ENCODE measurements at places on chromosomes 5 and 9. TPM values are rescaled to one million over a fixed set of nuclear protein-coding genes. Genes with fewer than 3 reads are reported as not detected.

DNA sequence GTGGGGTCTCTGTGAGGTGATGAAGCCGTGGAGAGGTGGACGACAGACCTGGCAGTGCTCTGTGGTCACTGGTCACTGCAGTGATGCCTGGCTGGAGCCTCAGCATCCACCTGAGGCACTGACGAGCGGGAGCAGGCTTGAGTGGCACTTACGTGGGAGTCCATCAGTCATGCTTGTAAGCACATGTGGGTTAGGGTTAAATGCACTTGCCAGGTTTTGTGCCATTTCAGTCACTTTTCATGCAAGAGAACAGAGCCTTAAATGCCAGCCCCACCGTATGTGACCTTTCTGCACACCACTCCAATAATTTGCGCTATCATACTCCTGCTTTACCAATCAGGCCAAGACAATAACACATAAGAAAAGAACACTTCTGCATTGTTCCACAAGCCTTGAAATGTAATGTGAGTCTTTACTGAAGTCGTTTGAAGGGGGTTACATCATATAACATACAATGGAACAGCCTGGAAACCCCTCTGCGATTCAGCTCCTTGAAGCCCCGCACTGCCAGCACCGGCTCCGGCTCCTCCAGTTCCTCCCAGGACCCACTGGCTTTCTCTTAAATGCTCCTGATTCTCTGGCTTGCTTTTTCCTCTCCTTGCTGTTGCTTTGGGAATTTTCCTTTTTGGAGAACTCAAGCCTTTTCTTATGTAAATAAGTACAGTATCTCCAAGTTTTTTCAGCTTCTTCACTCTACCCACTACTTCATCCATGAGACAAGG lies 59.4 kb upstream of the CTXN3 start:
- H3K27ac ChIP-seq, result no peak overlapping the region
- no peak for DNase-seq
- no peaks in the 10 kb centered on the region for H3K27me3 ChIP-seq
- H3K4me3 ChIP-seq, result no peak overlapping the region
- H3K36me3 ChIP-seq, result no peaks in the 10 kb centered on the region
- H3K4me1 ChIP-seq, result no peaks in the 10 kb centered on the region

GRCh38 chr5:75616371-75616881 lies 5.2 kb downstream of the ANKDD1B start:
- H3K4me1 ChIP-seq, result peaks cover 5% of the 10 kb centered on the region
- no peak overlapping the region for H3K4me3 ChIP-seq
- no peak for DNase-seq
- no peak overlapping the region for H3K27ac ChIP-seq
- no peaks in the 10 kb centered on the region for H3K36me3 ChIP-seq

DNA sequence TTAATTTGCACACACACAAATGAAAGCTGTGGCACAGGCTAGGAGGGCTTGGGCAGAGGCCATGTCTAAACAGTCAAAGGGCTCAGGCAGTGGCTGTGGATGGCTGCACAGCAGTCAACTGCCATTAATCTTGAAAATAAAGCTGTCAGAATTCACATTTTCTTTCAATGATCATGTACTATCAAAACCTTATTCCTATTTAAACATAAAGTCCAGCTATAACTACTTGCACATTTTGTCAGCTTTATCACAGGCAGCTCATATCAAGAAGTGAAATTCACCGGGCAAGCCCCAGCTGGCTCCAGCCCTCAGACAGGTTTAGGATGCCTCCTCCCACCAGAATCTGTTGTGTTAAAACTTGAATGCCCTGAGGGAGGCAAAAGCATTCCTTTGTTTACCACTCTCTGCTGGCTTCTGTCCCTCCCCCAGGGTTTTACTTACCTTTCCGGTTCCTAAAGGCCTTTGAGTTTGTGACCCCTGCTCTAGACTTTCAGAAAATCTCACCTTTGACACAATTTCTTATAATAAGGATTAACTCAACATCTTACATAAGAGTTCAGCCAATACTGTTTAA lies 54.9 kb upstream of the GRAMD2B start:
- DNase-seq, result no peak
- H3K4me1 ChIP-seq, result no peaks in the 10 kb centered on the region
- H3K27me3 ChIP-seq, result no peaks in the 10 kb centered on the region

DNA sequence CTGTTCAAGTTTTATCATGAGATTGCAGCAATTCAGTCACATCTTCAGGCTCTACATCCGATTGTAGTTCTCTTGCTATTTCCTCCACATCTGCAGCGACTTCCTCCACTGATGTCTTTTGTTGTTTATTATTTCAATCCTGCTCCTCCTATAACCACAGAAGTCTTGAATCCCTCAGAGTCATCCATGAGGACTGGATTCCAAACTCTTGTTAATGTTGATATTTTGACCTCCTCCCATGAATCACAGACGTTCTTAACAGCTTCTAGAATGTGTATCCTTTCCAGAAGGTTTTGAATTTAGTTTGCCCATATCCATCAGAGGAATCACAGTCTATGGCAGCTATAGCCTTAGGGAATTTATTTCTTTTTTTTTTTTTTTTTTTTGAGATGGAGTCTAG lies 3.6 kb downstream of the FBXO38 start:
- H3K36me3 ChIP-seq, result no peaks in the 10 kb centered on the region
- H3K4me3 ChIP-seq, result no peak overlapping the region
- H3K27me3 ChIP-seq, result no peaks in the 10 kb centered on the region
- H3K4me1 ChIP-seq, result peaks cover 15% of the 10 kb centered on the region
- no peak overlapping the region for H3K27ac ChIP-seq

DNA sequence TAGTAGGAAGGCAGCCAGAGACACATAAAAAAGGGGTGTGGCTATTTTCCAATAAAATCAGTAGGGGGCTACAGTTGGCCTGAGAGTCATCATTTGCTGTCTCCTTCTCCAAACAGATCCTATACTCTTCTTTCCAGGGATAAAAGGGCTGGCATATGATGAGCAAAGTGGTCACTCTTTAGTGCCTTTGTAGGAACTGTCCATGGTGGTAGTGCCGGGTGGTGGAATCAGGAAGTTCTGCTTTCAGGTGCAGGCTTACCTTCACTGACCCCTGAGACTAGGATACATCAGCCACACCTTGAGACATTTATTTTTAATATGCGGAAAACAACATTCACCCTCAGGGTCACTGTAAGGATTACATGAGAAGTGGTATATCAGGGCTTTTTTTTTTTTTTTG lies 80.8 kb downstream of the ASTN2 start:
- no peaks in the 10 kb centered on the region for H3K36me3 ChIP-seq
- H3K27me3 ChIP-seq, result no peaks in the 10 kb centered on the region
- no peak for DNase-seq
- no peak overlapping the region for H3K27ac ChIP-seq
- no peak overlapping the region for H3K4me3 ChIP-seq

DNA sequence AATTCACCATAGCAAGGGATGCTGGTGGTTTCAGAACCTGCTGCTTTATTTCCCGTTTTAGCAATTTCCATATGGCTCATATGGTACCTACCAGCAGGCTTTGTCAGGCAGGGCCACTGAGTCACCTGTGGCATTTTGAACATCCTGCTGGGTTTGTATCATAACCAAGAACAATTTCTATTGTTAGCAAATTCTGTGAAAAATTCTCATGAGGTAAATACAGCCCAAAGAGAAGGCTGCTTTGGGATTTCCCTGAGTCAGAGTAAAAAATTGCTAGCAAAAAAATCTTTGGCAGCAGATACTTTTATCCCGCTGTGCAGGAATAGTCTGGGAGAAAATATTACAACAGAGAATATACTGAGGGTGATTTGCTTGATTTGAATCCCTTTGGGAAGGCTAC lies 52.7 kb downstream of the PRR16 start:
- H3K4me3 ChIP-seq, result no peak overlapping the region
- no peaks in the 10 kb centered on the region for H3K4me1 ChIP-seq
- no peak overlapping the region for H3K27ac ChIP-seq
- no peaks in the 10 kb centered on the region for H3K27me3 ChIP-seq

DNA sequence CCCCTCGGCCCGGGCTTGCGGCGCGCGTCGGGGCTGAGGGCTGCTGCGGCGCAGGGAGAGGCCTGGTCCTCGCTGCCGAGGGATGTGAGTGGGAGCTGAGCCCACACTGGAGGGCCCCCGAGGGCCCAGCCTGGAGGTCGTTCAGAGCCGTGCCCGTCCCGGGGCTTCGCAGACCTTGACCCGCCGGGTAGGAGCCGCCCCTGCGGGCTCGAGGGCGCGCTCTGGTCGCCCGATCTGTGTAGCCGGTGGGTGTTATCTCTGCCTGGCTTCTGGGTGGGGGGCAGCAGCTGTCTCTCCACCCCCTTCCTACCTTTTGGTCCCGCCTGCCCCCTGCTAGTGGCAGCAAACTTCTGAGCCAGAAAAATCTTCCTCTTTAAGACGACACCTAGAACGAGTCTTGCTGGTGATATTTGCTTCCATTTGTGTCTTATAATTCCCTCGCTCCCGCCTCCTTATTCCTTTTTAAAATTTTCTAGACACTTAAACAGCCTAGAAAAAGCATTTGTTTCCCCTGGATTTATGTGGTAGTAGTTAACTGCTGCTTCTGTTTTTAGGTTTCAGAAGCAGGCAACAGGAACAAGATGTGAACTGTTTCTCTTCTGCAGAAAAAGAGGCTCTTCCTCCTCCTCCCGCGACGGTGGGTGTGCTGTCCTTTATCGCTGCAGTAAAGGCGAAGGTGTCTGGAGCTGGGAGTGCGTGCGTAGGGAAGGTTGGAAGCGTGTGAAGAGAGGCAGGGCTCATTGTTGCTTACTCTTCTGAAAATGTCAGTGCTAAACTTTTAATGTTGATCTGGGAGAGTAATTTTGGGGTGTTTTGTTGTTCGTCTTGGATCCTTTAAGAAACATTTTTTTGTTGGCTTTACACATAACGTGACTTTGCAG lies 554 bp downstream of the JAK2 start:
- no peaks in the 10 kb centered on the region for H3K36me3 ChIP-seq
- peak overlapping the region; percentile 79 for H3K4me3 ChIP-seq
- peaks cover 25% of the 10 kb centered on the region for H3K4me1 ChIP-seq
- H3K27me3 ChIP-seq, result no peaks in the 10 kb centered on the region

DNA sequence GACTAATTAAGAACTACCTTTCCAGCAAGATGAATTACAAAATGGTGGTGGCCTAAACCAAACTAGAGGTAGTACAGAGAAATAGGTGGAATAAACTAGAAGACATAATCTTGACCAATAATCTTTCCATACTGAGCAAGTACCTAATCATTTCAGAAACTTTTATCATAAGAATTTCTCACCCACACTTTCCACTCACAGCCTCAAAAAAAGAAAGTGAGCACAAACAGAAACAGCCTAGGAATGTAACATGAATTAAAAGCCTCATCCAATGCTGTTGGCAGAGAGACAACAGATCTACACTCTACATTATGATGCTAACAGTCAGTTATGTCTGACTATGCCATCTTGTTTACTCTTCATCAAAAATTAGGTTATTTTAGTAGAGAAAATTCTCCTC lies 1.3 kb downstream of the RNF38 start:
- peak overlapping the region; percentile 34 for H3K27ac ChIP-seq
- no peak overlapping the region for H3K4me3 ChIP-seq
- H3K4me1 ChIP-seq, result peaks cover 16% of the 10 kb centered on the region

GRCh38 chr5:93018461-93018860 lies 562.6 kb downstream of the NR2F1-AS1 start:
- no peaks in the 10 kb centered on the region for H3K27me3 ChIP-seq
- no peak for DNase-seq
- H3K27ac ChIP-seq, result no peak overlapping the region
- no peaks in the 10 kb centered on the region for H3K4me1 ChIP-seq
- no peaks in the 10 kb centered on the region for H3K36me3 ChIP-seq
- no peak overlapping the region for H3K4me3 ChIP-seq

- H3K36me3 ChIP-seq, result no peaks in the 10 kb centered on the region
- H3K27me3 ChIP-seq, result no peaks in the 10 kb centered on the region
Measured at GRCh38 chr9:115673599-115673998, 480.0 kb upstream of the PAPPA start.

DNA sequence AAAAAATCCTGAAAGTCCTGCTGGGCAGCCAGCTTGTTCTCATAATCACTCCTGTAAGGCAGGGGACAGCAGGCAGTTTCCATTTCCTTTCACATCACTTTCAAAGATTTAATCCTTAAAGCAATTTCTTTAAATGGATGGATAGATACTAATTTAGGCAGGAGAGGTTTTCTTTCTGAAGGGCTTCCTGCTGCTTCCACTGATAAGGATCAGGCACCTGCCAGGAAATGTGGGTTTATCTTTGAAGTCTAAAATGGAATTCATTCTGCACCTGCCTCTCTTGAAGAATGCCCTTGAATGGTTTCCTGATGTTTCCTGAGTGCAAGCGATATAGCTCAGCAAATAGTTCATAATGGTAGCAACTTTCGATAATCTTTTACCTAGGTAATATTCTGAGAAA lies 64.5 kb downstream of the STARD4 start:
- no peaks in the 10 kb centered on the region for H3K4me1 ChIP-seq
- H3K27me3 ChIP-seq, result no peaks in the 10 kb centered on the region
- no peak for DNase-seq
- H3K27ac ChIP-seq, result no peak overlapping the region
- H3K36me3 ChIP-seq, result peaks cover 37% of the 10 kb centered on the region

DNA sequence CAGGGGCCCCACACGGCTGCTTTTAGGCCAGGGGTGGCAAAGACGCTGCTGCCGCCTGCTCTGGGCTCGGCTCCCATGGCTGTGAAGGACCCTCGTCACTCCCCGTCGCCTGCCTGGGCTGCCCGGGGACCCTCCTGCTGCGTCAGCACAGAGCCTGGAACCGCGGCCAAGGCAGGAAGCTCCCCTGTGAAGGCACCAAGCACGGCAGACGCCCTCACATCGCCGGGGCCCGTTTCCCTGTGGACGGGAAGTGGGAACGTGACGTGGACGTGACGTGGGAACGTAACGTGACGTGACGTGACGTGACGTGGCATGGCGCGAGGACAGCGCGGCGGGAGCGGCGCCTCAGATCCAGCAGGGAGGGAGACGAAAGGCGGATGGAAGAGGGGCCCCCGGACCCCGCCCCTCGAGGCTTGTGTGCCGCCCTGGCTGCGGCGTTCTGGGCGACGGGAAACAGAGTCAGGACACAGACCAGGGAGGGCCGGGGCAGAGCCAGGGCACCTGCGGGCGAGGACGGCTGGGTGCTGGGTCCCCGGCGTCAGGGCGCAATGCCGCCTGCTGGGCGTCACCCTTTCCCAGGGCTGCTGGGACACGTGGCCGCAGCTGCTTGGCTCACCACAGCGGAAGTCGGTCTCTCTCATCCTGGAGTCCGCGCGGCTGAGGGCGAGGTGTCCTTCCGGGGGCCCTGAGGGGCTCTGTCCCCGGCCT lies 53.1 kb downstream of the MRPL36 start:
- H3K27ac ChIP-seq, result no peak overlapping the region
- H3K4me1 ChIP-seq, result no peaks in the 10 kb centered on the region

Gene RASGEF1C
- total RNA-seq, result not detected

Gene HMCN2
- not detected for total RNA-seq

Gene CCL28
- total RNA-seq, result 18.1 TPM

Gene CARTPT
- total RNA-seq, result not detected

Gene HTR4
- total RNA-seq, result not detected

Gene PCDHB8
- not detected for total RNA-seq

Gene LCN9
- total RNA-seq, result not detected

Gene CENPK
- 34.1 TPM for total RNA-seq
